ENCODE measurements at places on chromosomes 1 and 21.

GRCh38 chr21:37994211-37994610, 78.0 kb upstream of the KCNJ6 start:
- no peak for DNase-seq

GRCh38 chr1:217029281-217030157, 306.3 kb upstream of the ESRRG start:
- peak; percentile 51 for DNase-seq

DNA sequence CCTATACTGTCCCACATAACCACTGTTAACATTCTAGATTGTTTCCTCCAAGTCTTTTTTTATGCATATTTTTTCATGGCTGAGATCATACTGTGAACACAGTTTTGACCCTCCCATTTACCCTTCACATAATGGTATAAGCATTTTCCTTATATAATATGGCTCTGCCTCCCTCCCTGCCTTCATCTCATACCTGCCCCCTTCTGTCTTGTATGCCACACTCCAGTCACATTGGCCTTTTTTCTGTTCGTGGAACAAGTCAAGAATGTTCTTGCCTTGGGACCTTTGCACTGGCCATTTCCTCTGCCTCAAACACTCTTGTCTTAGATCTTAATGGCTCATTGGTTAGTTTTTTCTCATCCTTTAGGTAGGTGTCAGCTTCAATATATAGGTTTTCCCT, 24.3 kb upstream of the ELAVL4 start:
- DNase-seq, result no peak

DNA sequence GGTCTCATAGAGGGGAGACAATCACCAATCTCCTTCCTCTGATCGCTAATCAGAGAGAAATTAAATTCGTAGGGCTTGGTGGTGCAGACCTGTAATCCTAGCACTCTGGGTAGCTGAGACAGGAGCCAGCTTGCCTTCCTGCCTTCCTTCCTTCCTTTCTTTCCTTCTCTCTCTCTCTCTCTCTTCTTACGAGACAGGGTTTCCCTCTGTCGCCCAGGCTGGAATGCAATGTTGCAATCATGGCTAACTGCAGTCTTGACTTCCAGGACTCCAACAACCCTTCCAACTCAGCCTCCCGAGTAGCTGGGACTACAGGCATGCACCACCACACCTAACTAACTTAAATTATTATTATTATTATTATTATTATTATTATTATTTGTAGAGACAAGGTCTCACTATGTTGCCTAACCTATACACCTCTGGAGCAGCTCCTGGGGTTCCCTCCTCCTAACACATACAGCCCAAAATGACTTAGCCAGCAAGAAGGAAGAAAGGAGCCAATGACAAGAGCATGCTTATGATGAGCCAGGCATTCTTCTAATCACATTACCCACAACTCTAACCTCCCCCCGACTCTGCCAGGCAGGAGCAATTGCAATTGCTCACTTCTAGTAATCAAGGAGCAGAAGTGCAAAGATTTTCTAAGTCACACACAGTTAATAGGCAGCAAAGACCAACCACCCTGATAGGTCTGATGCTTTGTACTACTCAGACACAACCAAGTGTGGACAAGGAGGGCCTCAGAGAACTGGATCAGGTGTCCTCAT, 105.4 kb upstream of the F3 start:
- DNase-seq, result no peak

- DNase-seq, result no peak
Measured at GRCh38 chr1:106498238-106498637, 558.2 kb upstream of the PRMT6 start.

GRCh38 chr1:111895469-111895868, 94.0 kb downstream of the KCND3 start:
- no peak for DNase-seq

GRCh38 chr1:21290546-21290944, 282 bp upstream of the ECE1 start:
- DNase-seq, result no peak

- DNase-seq, result no peak
Measured at GRCh38 chr1:199357599-199357998, 669.9 kb upstream of the NR5A2 start.

DNA sequence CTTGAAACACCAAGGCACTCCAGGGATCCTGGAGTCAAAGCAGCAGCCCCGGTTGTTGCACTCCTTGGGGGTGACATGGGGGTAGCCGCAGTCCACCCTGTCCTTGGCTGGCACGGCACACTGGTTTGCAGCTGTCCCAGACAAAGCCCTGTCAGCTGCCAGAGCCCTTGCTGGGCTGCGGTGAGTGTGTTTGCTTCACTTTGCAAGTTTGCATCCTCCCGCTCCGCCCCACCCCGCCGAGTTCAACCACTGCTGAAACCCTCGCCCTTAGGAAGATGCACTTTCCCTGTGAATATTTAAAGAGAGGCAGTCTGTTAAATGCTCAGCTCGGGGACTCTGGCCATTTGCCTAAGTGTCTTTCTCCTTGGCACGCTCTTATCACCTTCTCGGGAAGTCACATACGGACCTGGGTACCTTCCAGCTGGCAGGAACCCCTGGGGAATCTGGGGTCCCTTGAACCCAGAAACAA, 1.7 kb downstream of the TFF3 start:
- DNase-seq, result no peak

DNA sequence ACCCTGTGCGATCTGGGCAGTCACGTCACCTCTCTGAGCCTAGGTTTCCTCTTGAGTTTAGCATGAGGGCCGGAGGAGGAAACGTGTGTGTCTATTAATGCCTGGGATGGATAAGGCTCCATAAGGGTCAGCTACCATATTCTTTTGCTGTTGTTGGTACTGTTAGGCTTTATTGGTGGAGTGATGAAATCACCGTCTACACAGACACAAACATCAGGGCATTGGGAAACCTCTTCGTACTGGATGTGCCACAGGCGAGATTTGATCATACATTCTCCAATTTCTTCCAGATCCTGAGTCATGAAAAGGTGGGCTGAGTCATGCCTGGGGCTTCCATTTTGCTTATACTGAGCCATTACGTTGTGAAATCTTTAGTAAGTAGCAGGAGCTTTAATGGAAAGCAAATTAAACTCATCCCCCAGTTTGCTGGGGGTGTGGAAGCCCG, 24.9 kb upstream of the GRHL3 start:
- DNase-seq, result peak; percentile 80

- DNase-seq, result no peak
Measured at GRCh38 chr1:14320986-14321385, 277.5 kb upstream of the KAZN start.

DNA sequence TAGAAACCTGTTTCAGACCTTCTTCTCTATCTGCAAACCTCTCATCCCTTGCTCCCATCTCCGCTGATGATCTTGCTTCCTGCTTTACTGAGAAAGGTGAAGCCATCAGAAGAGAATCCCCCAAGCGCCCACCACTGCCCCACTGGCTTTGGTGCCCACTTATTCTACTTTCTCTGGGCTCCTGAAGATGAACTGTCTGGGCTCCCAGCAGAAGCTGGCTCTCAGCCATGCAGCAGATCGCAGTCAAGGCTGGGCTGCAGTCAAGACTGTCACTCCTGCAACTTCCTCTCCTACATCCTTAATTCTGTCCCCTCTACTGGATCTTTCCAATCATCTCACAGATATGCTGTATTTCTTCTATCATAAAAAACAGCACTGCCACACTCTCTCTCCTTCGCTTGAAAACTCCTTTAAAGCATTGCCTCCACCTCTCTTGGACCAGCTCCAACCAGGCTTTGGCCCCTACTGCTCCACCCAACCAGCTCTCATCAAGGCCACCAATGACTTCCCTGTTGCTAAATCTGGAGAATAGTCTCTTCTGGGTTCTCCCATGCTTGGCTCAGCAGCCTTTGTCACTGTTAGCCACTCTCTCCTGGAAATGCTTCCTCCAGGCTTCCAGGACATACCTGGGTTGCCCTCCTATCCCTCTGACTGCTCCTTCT, 25.8 kb downstream of the TRIM62 start:
- DNase-seq, result no peak

- DNase-seq, result no peak
Measured at GRCh38 chr21:42820616-42821465, 58.5 kb downstream of the WDR4 start.

GRCh38 chr1:70091811-70092210, 113.6 kb downstream of the LRRC40 start:
- no peak for DNase-seq

DNA sequence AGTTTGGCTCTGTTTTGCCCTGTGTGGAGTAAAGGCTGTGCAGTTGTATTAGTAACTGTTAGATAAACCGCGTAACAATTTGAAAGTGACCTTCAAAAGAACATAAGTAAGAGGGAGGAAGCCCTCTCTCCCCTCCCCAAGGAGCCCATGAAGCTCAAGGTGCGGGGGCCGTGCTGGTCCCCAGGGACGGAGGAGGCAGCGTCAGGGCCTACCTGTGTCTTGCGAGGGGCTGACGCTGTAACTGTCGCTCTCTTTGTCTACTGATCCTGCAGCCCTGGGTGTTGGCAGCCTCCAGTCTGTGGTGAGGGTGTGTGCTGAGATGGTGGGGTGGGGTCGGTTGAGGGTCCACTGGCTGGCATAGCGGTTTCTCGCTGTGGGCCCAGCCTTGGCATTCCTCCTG, 176.6 kb downstream of the PCP4 start:
- no peak for DNase-seq

- DNase-seq, result peak; percentile 81
Measured at GRCh38 chr1:17551755-17552234, 12.3 kb downstream of the ARHGEF10L start.

GRCh38 chr1:26689504-26689903, 6.3 kb upstream of the ARID1A start:
- no peak for DNase-seq

DNA sequence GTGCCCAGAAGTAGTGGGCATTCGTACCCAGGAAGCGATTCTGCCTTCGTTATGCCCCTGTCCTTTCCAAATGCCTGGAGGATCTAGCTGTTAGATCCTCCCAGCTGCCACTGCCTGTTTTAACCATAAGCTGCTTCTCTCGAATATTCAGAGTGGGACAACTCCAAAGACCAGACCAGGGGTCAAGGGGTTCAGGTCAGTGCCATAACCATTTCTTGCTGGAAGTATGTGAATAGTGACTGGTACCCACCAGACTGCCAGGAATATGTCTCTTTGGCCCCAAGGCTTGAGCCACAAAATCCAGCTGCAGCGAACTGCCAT, 914 bp upstream of the MTF1 start:
- no peak for DNase-seq

DNA sequence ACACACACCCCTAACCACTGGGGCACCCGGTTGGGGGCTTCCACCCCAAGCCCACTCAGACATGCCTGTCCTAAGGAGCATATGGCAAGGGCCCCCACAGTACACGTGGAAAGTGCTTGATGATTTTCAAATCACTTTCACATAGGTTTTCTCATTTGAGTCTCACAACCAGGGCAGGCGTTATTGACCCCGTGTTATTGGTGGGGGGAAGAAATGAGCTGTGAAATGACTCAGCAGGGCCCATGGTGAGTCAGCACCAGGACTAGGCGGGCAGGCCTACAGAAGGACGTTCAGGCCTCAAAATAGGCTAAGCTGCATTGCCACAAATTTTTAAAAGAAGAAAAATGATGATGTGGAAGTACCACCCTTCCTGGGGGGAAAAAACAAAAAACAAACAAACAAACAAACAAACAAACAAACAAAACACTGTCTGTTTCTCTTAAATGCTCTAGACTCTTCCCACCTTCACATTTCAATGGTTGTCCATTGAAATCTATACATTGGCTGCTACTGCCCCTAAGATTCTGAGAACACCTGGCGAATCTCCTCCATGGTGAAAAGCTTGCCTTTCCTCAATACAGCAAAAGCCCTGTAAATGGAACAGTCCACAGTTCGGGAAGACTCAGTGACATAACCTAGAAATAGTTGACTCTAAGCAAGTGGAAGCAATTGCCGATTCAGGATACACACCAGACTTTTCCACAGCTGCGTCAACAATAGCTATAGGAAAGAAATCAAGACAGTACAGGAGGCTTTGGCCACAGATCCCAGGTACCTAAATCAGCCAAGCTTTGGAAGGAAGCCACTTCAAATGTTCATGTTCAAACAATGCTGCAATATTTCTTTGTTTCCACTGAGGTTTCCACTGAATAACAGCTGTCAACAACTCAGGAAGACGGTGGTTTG, 234.7 kb downstream of the TOMM20 start:
- DNase-seq, result peak; percentile 82

DNA sequence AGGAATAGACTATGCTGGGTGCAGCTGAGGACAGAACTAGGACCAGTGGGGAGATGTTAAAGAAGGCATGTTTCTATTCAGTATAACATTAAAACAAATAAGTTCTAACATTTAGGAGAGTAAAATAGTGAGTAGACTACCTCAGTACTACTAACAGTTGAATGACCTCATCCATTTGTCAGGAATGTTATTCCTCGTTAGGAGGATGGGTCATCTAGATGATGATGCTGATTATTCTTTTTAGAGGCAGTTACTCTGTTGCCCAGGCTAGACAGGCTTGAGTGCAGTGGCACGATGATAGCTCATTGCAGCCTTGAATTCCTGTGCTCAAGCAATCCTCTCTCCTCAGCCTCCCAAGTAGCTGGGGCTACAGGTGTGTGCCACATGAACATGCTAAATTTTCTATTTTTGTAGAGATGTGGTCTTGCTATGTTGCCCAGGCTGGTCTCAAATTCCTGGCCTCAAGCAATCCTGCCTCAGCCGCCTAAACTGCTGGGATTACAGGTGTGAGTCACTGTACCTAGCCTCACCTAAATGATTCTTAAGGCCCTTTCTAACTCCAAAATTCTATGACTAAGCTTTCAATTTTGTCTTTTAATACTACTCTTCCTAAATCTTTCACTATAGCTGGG, 9.3 kb downstream of the EEIG2 start:
- DNase-seq, result no peak

DNA sequence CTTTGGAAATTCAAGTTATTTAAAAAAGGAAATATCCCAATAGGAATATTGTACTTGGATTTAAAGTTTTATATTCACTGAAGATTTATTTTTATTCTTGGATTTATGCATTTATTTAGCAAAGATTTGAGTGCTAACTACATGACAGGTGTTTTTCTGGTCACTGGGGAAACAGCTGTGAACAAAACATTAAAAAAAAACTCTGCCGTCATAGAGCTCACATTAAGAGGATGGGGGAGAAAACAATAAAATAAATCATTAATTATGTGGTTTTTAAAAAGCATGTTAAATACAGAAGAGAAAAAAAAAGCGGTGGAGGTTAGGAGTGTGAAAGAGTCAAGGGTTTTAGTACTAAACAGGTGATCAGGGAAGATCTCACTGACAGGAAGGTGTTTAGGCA, 149.9 kb downstream of the GALNT2 start:
- DNase-seq, result no peak

- no peak for DNase-seq
Measured at GRCh38 chr1:225909477-225909876, 14.6 kb downstream of the PYCR2 start.

All from RCC 7860 (cell line).